ENCODE measurements at places on chromosomes 7 and 10. TPM values are rescaled to one million over a fixed set of nuclear protein-coding genes. Genes with fewer than 3 reads are reported as not detected.

GRCh38 chr7:35658606-35659201, 36.2 kb downstream of the HERPUD2 start:
- no peaks in the 10 kb centered on the region for H3K27me3 ChIP-seq
- H3K4me3 ChIP-seq: no peak overlapping the region
- H3K27ac ChIP-seq: no peak overlapping the region
- no peaks in the 10 kb centered on the region for H3K36me3 ChIP-seq

GRCh38 chr10:114115661-114116445, 58.1 kb downstream of the CCDC186 start:
- H3K27ac ChIP-seq: no peak overlapping the region
- H3K4me1 ChIP-seq: no peaks in the 10 kb centered on the region
- DNase-seq: no peak
- no peaks in the 10 kb centered on the region for H3K36me3 ChIP-seq
- no peaks in the 10 kb centered on the region for H3K27me3 ChIP-seq

- no peaks in the 10 kb centered on the region for H3K4me1 ChIP-seq
- no peaks in the 10 kb centered on the region for H3K27me3 ChIP-seq
- no peak for DNase-seq
- H3K36me3 ChIP-seq: no peaks in the 10 kb centered on the region
- H3K4me3 ChIP-seq: no peak overlapping the region
Measured at GRCh38 chr10:83536426-83536825, 602.9 kb upstream of the GHITM start.

DNA sequence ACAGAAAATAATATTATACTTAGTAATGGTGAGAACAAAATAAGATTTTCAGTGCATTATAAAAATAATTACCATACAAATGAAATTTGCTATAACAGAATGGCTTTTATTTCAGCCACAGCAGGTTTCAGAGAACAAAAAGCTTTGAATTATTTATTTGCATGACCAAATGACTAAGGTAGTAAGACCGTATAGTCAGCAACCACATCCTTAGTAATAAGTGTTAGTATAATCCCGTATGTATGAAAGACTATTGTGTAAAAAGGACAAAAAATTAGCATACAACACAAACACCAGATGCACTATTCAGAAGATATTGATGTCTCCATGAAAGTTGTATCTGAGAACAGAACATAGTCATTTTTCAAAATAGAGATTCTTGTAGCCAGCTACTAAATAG, 12.2 kb downstream of the PDZD8 start:
- no peak overlapping the region for H3K4me3 ChIP-seq
- no peak for DNase-seq
- no peak overlapping the region for H3K27ac ChIP-seq
- H3K36me3 ChIP-seq: no peaks in the 10 kb centered on the region
- H3K27me3 ChIP-seq: no peaks in the 10 kb centered on the region

Gene GIMAP1
- total RNA-seq: 5.8 TPM

DNA sequence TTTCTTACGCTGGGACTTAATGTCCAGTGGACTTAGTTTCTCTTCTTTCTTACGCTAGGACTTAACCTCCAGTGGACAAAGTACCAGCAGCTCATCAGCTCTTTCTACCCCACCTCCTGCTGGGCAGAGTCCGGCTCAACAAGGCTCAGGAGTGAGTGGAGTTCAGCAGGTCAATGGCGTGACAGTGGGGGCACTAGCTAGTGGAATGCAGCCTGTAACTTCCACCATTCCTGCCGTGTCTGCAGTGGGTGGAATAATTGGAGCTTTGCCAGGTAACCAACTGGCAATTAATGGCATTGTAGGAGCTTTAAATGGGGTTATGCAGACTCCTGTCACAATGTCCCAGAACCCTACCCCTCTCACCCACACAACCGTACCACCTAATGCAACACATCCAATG, 199.7 kb downstream of the MLLT10 start:
- no peak overlapping the region for H3K27ac ChIP-seq
- no peaks in the 10 kb centered on the region for H3K36me3 ChIP-seq
- H3K4me1 ChIP-seq: no peaks in the 10 kb centered on the region
- H3K4me3 ChIP-seq: no peak overlapping the region
- no peak for DNase-seq
- H3K27me3 ChIP-seq: no peaks in the 10 kb centered on the region

- DNase-seq: no peak
- no peaks in the 10 kb centered on the region for H3K36me3 ChIP-seq
- H3K27ac ChIP-seq: peak overlapping the region; percentile 89
- no peaks in the 10 kb centered on the region for H3K27me3 ChIP-seq
- H3K4me3 ChIP-seq: no peak overlapping the region
Measured at GRCh38 chr7:99469381-99470065, 3.2 kb upstream of the ZNF789 start.

DNA sequence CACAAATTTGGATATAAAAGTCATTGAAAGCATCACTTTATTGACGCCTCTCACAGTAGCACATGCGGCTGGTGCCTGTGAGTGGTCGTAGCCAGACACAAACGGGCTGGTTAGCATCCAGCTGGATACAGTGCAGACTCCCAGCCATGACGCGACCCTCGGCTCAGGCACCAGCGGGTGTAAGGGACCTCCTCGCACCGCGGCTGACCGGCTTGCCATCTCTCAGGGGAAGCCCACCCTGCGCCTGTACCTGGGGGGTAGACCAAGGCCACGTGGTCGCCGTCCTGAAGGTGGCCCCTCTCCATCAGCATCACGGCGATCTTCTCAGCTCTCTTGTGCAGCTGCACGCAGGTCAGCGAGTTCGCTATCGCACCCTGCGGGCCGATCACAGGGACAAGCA, 213.8 kb downstream of the ZMYND11 start:
- H3K27ac ChIP-seq: no peak overlapping the region
- H3K36me3 ChIP-seq: peaks cover 4% of the 10 kb centered on the region
- DNase-seq: no peak

DNA sequence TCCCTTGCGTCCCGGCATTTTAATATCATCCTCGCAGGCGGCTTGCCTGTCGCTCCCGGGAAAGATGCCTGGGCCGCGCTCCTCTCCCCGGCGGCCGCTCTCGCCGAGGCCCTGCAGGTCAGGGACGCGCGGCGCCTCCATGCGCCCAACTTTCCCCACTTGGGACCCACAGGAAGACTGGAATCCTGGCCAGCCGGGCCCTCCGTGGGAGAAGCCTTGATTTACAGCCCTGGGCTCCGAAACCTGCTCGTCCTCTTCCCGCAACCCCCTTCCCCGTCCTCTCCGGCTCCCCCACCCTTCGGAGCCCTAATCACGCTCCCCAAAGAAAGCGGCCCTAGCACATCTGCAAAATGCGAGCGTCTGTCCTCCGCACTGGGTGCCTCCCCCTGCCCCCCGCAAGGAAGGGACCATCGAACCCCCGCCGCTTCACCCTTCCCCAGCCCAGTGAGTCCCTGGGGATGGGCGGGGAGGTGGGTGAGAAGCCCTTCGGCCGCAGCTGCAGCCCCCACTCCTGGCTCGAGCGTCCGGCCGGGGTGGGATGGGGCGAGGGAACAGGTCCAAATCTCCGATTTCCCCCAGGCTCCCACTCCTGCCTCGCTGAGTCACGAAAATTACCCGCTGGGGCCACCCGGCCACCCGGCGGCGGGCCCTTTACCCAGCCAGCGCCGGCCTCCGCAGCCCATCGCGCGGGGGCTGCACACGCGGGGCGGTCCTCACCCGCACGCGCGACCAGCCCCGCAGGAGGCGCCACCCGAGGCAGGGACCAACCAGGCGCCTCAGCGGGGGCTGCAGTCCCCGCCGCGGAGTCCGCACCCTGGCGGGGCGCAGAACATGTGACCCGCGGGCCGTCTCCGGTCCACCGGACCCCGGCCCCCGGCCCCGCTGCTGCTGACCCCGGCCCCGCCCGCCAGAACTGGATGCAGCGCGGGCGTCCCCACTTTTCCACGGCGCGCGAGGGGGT, 695 bp downstream of the HSPA12A start:
- DNase-seq: no peak
- H3K4me3 ChIP-seq: peak overlapping the region; percentile 97
- H3K27me3 ChIP-seq: no peaks in the 10 kb centered on the region
- H3K27ac ChIP-seq: peak overlapping the region; percentile 94
- H3K4me1 ChIP-seq: peaks cover 15% of the 10 kb centered on the region

DNA sequence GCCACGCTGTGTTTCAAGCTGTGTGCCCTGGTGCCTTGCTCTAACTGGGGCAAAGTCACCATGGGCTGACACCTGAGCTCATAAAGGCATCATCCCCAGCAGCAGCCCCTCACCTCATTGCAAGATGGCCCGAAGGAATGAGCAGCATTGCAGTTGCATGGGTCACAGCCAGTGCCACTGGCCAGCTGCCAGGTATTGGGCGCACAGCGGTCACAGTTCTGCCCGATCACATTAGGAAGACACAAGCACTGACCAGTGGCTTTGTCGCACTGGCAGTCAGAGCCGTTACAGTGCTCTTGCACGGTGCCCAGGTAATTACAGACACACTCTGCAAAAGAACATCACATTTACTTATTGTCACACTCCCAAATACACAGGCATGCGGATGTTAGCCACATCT, 51.1 kb downstream of the LAMB1 start:
- H3K4me1 ChIP-seq: peaks cover 32% of the 10 kb centered on the region
- DNase-seq: no peak
- H3K27ac ChIP-seq: no peak overlapping the region
- H3K4me3 ChIP-seq: no peak overlapping the region
- no peaks in the 10 kb centered on the region for H3K27me3 ChIP-seq
- peaks cover 19% of the 10 kb centered on the region for H3K36me3 ChIP-seq

DNA sequence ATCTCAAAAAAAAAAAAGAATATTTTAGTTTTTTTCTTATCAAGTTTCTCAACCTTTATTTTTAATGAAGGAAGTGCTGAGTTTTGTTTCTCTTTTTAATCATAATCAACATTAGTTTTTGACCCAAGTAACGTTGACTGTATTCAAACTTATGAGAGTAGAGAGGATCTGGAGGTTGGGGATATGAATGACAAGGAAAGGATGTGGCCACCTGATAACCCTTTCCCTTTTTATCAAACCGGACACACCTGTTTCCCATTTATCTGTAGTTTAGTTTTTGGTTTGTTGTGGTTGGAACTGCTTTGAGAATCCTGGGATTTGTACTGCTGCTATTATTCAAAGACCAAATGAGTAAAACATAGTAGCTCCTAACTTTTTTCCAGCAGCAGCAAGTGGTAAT, 38.6 kb downstream of the HACD1 start:
- no peak overlapping the region for H3K4me3 ChIP-seq
- no peaks in the 10 kb centered on the region for H3K36me3 ChIP-seq
- no peak for DNase-seq
- H3K27ac ChIP-seq: no peak overlapping the region
- no peaks in the 10 kb centered on the region for H3K27me3 ChIP-seq
- no peaks in the 10 kb centered on the region for H3K4me1 ChIP-seq

DNA sequence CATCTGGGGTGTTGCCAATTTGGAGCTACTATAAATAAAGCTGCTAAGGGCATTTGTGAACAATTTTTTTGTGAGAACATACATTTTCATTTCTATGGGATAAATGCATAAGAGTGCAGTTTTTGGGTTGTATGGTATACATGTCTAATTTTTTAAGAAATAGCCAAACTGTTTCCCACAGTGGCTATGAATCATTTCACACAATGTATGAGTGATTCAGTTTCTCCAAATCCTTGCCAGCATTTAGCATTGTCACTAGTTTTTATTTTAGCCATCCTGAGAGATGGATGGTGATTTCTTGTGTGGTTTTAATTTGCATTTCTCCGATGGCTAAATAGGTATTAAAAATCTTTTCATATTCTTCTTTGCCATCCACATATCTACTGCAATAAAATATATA, 105.3 kb downstream of the AMPH start:
- no peak overlapping the region for H3K4me3 ChIP-seq
- no peaks in the 10 kb centered on the region for H3K4me1 ChIP-seq
- no peak overlapping the region for H3K27ac ChIP-seq

Gene LBX1
- not detected for total RNA-seq

Gene HK1
- 139 TPM for total RNA-seq

Gene ASB10
- total RNA-seq: not detected

- DNase-seq: no peak
- no peaks in the 10 kb centered on the region for H3K4me1 ChIP-seq
- no peak overlapping the region for H3K4me3 ChIP-seq
Measured at GRCh38 chr7:23654508-23654907, 25.5 kb upstream of the FAM221A start.

Gene HGF
- 1.1 TPM for total RNA-seq

Gene GBX1
- total RNA-seq: not detected

DNA sequence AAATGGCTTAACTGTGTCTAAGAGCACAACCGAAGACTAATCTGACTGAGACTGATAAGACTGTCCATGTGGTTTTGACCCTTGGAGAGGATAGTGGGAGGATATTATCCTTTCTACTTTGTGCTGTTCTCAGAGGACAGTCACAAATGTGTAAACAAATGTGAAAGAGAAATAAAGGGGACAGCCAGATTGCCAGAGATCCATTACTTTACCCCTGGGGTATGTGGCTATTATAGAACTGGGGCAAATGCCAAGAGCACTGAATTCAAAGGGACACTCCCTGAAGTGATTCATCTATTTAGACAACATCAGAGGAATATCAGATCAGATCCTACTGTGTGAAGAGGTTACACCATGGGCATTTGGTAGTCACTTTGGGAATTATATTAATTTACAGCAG, 154.7 kb downstream of the RNLS start:
- H3K4me1 ChIP-seq: no peaks in the 10 kb centered on the region
- no peak overlapping the region for H3K4me3 ChIP-seq
- no peaks in the 10 kb centered on the region for H3K27me3 ChIP-seq
- DNase-seq: no peak
- no peaks in the 10 kb centered on the region for H3K36me3 ChIP-seq
- H3K27ac ChIP-seq: no peak overlapping the region

DNA sequence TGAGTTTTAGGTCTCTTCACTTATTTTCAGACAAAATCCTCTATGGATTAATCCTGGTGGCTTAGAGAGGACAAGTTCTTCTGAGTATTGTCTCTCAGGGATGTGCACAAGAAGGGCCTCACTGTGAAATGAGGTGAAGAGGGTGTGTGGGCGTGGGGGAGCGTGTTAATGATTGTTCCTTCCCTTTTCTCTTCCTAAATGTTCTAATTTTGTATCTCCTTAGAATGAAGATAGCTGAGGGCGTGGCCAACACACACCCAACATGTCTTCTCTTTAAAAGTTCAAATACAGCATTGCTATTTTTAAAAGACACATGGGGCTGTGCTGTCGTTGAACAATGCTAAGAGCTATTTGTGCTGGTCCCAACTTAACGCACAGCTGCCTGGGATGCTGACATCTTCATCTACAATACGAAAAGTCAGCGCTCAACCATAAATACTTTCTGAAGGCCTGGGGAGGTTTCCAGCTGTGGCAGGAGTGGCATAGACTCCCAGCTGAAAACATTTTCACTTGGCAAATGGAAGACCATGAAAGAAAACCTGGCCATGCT, 135.9 kb downstream of the JCAD start:
- H3K27ac ChIP-seq: no peak overlapping the region
- H3K27me3 ChIP-seq: no peaks in the 10 kb centered on the region
- no peak for DNase-seq
- H3K4me1 ChIP-seq: peaks cover 27% of the 10 kb centered on the region

GRCh38 chr7:26043801-26044200, 108.2 kb upstream of the NFE2L3 start:
- H3K36me3 ChIP-seq: no peaks in the 10 kb centered on the region
- no peaks in the 10 kb centered on the region for H3K27me3 ChIP-seq
- H3K27ac ChIP-seq: no peak overlapping the region
- no peaks in the 10 kb centered on the region for H3K4me1 ChIP-seq
- H3K4me3 ChIP-seq: no peak overlapping the region
- no peak for DNase-seq

Gene ELN
- total RNA-seq: 182 TPM

GRCh38 chr10:43855667-43856210, 207.1 kb upstream of the ZNF32 start:
- DNase-seq: no peak
- H3K4me1 ChIP-seq: no peaks in the 10 kb centered on the region
- H3K27ac ChIP-seq: no peak overlapping the region

Gene DRGX
- total RNA-seq: not detected

Data from esophagus squamous epithelium (tissue), 5 donors.